EL (cell line): ENCODE measurements at places on chromosomes 4 and X.
A peak's percentile ranks its signal among the peaks of the same experiment; 100 is the strongest.

DNA sequence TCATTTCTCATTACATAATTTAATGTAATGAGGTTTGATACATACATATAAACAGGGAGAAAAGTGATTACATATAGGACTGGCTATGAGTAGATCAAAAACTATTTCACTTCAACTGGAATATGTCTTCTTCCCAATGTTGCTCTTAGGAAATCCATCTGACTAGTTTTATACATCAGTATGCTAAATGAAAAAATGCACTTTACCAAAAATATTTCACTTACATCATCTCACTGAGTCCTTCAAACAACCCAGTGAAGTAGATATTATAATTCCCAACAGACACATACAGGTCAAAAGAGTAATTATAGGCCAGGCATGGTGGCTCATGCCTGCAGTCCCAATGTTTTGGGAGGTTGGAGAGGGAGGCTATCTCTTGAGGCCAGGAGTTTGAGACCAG lies 215.9 kb downstream of the MID1 start:
- peak; percentile 51 for DNase-seq

- no peak for DNase-seq
Observed at GRCh38 chr4:185101354-185101890, 41.6 kb upstream of the SLC25A4 start.

- no peak for DNase-seq
Observed at GRCh38 chr4:134174271-134174670, 27.3 kb downstream of the PABPC4L start.

DNA sequence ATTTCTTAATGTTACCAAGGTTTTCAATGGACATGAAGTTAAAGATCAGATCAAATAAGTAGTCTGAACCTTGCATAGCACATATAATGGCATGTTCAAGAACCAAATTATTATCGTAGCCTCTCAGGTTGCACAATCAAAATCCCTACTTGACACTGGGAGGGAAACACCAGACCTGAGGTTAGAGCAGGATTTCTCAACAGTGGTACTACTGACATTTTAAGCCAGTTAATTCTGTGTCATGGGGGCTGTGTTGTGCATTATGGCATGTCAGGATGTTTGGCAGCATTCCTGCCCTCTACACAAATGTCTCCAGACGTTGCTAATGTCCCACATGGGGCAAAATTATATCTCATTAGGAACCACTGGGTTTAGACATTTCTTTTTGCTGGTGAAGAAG lies 20.8 kb downstream of the RLIM start:
- DNase-seq = no peak

- no peak for DNase-seq
Observed at GRCh38 chr4:2712261-2712842, 43.8 kb downstream of the TNIP2 start.

DNA sequence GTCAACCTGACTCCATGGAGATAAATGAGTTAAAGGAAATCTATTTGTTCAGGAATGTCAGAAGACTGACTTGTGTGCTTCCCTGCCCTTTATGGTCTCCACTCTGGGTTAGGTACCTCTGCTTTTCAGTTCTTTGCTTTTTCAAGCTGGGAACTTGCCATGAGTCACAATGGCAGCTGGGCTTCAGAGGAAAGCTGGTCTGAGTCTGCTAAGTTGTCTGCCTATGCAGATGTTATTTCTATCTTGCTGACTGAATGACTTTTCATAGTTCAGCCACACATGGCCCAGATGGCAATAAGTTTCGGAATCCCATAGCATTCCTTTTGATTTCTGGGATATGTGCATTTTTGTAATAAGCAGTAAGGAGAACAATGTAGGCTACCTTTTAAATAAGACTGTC lies 337.9 kb upstream of the FGF13 start:
- no peak for DNase-seq

DNA sequence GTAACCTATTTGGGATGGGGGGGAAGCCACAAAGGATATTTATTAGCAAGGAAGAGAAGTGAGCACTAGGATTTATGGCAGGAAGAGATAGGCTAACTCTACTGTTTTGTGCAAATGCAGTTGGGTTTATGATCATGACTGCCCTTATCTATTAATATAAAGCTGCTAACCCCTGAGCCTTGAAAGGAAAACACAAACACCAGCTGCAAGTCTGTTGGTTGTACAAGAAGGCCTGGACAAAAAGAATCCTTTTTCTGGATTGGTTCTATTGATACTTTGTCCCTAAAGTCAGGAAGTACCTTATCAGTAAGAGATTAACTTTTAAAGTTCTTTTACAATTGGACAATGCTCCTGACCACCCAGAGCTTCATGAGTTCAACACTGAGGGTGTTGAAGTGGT lies 188.8 kb downstream of the LRBA start:
- DNase-seq = no peak

GRCh38 chr4:102441978-102442911 lies 58.9 kb upstream of the NFKB1 start:
- no peak for DNase-seq

GRCh38 chr4:15536552-15537499 lies 67.1 kb downstream of the CC2D2A start:
- DNase-seq = no peak
